Foreskin melanocyte (primary cell): ENCODE measurements at places on chromosomes 5 and 9.

GRCh38 chr5:67378256-67378655 is 181.7 kb upstream of the CD180 start:
- DNase-seq, result no peak

DNA sequence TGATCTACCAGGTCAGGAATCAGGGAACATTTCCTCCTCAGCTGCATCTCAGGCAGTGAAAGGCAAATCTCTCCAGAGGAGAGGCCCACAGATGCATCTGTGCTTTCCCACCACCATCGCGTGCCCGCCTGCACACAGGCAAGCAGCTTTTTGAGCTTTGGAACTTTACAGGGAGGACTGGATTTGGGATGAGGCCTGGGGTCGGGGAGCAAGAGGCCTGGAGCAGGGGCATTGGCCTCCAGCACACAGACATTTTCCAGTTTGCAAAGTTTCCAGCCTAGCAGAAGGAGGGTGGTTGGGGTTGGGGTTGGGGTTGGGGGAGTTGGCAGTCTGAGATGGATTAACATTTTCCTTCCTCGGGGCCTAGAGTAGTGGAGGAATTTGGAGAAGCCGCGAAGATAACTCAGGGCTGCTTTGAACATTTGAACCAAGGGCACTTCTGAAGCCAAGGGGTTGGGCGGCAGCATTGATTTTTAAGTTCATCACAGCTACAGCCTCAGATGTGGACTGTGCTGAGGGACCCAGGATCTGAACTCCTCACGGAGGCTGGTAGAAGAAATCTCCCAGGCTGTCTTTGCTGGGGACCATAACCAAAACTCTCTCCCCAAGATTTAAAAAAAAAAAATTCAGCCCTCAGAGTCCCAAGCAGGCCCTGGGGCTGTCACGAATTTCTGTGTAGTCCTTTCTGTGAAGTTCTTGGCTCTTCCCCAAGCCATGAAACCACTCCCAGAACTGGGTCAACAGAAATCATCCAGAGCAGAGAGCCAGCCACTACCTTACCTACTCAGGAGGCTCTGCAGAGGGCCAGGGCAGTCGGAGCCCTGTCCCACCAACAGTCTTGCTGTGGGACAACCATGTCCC is 25.6 kb downstream of the C5orf15 start:
- peak; percentile 39 for DNase-seq

GRCh38 chr5:78958672-78959445 is 26.3 kb downstream of the ARSB start:
- DNase-seq, result no peak

GRCh38 chr5:91712718-91713117 is 329.6 kb upstream of the ARRDC3 start:
- DNase-seq, result no peak

DNA sequence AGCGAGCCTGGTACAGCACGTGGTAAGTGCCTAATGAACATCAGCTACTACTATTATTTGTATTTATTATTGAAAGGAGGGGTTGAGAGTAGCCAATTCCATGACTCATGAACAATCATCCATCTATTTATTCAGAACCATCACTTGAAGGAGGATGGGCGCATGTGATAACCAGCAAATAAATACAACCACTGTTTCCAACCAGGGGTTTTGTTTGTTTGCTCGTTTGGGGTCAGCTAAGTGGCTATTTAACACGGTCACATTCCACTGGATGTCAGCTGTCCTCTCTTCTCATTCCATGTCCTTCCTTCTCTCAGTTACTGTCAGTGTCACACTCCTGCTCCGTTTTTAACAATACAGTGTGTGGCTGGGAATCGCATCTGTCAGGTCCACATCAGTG is 8.6 kb downstream of the RAPGEF1 start:
- peak; percentile 94 for DNase-seq

GRCh38 chr9:127873223-127873691 is 4.2 kb downstream of the AK1 start:
- DNase-seq, result no peak

DNA sequence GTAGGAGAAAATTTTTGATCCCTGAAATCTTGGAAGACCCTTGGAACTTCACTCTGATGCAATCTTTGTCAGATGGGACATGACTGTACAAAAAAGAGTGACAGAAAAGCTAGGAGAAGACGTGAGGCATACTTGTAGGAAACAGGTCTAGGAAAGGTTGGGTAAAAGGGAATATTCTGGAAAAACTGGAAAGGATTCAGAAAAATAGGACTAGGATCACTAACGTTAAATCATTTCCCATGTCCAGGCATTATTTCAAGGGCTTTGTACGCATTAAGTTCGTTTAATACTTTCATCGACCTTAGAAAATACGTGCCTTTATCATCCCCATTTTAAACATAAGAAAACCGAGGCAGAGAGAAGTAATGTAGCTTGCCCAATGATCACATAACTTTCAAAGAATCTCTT is 2.9 kb downstream of the ALDH1A1 start:
- no peak for DNase-seq
